Upper lobe of left lung (tissue), 6 donors: ENCODE measurements at places on chromosomes 6 and 20. TPM values are rescaled to one million over a fixed set of nuclear protein-coding genes. Genes with fewer than 3 reads are reported as not detected.

GRCh38 chr6:36728289-36729160, 30.9 kb downstream of the RAB44 start:
- no peaks in the 10 kb centered on the region for H3K36me3 ChIP-seq
- no peak overlapping the region for H3K4me3 ChIP-seq
- H3K4me1 ChIP-seq = peaks cover 3% of the 10 kb centered on the region
- DNase-seq = no peak

GJA1 gene
- 105 TPM for total RNA-seq

IRAK1BP1 gene
- total RNA-seq = 9.6 TPM

DNA sequence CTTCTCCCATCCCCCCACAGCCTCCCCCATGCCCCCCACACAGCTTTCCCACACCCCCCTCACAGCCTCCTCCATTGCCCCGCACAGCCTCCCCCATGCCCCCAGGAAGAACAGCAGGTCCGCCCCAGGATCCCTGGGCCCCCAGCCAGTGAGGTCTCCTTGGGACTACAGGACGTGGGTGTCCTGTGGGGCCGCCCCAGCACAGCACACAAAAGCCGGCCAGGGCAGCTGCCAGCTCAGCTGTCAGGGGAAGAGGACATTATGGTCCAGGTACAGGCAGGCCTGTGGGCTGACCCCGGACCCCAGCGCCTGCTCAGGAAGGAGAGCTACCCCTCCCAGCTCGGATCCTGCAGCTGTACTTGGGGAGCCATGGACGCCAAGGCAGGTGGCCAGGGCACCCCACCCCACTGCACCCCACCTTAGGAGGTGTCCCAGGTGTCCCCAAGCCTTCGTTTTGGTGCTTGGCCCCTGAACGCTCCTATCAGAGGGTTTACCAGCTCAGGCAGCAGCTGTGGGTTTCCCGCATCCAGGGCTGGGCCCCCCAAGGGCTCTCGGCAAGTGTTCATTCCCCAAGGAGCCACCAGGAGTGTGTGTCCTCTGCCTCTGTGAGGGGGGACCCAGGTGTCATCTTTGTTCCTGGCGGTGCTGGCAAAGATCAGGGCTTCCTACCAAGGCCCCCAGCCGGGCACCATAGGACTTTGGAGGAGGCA, 42.3 kb upstream of the GATA5 start:
- H3K27ac ChIP-seq = no peak overlapping the region
- no peak overlapping the region for H3K4me3 ChIP-seq
- H3K4me1 ChIP-seq = no peaks in the 10 kb centered on the region
- no peaks in the 10 kb centered on the region for H3K27me3 ChIP-seq
- DNase-seq = peak; percentile 49

ZSCAN16 gene
- 5.2 TPM for total RNA-seq

DNA sequence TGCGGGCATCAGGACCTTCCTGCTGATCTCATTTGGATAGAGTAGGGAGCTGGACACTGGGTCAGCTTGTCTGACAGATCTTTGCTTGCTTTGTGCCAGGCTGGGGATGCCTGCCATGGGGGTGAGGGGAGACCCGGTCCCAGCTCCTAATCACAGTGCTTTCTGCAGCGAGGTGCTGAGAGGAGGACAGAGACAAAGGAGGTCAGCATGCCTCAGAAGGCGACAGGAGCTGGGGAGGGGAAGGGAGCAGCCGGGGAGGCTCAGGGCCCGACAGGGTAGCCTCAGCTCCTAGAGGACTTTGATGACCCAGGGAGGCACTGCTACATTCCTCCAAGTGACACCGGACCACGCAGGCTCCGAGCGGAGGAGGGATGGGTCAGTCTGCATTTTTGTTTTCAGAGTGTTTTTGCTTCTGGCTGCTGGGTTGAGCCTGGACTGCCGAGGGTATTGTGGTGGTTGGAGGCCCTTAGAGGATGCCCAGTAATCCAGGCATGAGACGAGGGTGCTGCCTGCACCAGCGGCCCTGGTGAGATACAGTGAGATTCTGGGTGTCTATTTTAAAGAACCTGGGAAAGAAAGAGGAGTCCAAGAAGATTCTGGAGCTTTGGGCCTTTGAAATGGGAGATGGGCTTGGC, 7.8 kb downstream of the RBM38 start:
- no peaks in the 10 kb centered on the region for H3K27me3 ChIP-seq
- H3K4me1 ChIP-seq = peaks cover 75% of the 10 kb centered on the region
- H3K36me3 ChIP-seq = peaks cover 56% of the 10 kb centered on the region
- H3K4me3 ChIP-seq = no peak overlapping the region
- H3K27ac ChIP-seq = peak overlapping the region; percentile 52

DNA sequence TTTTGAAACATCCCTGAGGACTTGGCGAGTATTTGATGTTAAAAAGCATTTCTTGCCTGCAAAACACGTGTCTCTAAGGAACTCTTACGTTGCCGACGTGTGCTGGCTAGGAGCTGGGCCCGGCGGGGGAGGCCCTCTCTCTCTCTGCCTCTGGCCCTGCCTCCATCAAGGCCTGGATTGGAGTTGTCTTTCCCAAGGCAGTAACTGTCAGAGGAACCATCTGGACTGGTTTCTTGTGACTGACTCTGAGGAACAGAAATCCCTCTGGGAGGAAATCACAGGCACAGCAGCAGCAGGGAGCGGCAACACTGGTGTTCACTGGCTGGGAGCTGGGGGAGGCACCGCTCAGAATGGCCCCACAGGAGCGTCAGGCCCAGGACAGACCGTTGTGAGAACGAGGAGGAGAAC, 244.2 kb downstream of the NRN1 start:
- no peaks in the 10 kb centered on the region for H3K4me1 ChIP-seq
- no peak overlapping the region for H3K4me3 ChIP-seq
- no peaks in the 10 kb centered on the region for H3K36me3 ChIP-seq
- H3K27ac ChIP-seq = no peak overlapping the region

GRCh38 chr20:57071283-57071731, 195.1 kb downstream of the BMP7 start:
- H3K27me3 ChIP-seq = no peaks in the 10 kb centered on the region
- DNase-seq = no peak
- H3K27ac ChIP-seq = no peak overlapping the region
- no peaks in the 10 kb centered on the region for H3K36me3 ChIP-seq
- H3K4me3 ChIP-seq = no peak overlapping the region

DNA sequence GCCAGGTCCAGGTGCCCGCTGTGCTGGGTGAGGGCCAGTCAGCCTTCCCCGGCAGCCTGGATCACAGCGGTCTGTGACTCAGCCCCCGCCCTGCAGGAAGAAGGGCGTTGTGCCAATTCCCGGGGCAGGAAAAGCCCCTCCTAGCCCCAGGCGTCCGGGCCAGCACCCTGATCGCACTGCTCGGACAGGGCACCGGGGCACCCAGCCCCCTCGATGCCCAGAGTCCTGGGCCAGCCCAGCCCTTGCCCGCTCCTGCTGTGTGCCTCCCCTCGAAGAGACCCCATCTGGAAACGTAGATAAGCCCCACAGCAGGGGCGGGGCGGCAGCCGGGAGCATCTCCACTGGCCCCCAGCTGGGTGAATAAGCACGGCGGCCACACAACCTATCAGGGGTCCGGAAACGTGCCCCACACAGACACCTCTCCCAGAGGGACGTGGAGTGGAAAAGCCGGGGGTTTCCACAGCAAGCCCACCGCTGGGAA, 9.9 kb downstream of the LAMA5 start:
- H3K4me1 ChIP-seq = peaks cover 89% of the 10 kb centered on the region
- peak overlapping the region; percentile 98 for H3K27ac ChIP-seq
- no peaks in the 10 kb centered on the region for H3K27me3 ChIP-seq
- peaks cover 5% of the 10 kb centered on the region for H3K36me3 ChIP-seq
- peak; percentile 80 for DNase-seq
- no peak overlapping the region for H3K4me3 ChIP-seq

- H3K36me3 ChIP-seq = no peaks in the 10 kb centered on the region
- H3K27me3 ChIP-seq = no peaks in the 10 kb centered on the region
- no peak overlapping the region for H3K27ac ChIP-seq
Observed at GRCh38 chr20:15708984-15709598, 864.2 kb downstream of the KIF16B start.

ALDH8A1 gene
- 2.7 TPM for total RNA-seq

DNA sequence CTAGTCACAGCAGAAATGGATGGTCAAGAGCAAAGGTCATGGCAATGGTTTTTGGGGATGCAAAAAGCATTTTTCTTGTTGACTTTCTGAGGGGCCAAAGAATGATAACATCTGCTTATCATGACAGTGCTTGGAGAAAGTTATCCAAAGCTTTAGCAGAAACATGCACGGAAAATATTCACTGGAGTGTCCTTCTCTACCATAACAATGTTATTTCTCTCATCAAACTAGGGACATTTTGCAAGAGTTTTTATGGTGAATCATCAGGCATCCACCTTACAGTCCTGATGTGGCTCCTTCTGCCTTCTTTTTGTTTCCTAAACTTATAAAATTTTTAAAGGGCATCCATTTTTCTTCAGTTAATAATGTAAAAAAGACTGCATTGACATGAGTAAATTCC, 302.3 kb downstream of the HIVEP2 start:
- no peaks in the 10 kb centered on the region for H3K4me1 ChIP-seq
- H3K36me3 ChIP-seq = no peaks in the 10 kb centered on the region
- DNase-seq = no peak
- H3K27ac ChIP-seq = no peak overlapping the region
- no peaks in the 10 kb centered on the region for H3K27me3 ChIP-seq

MOXD1 gene
- total RNA-seq = 10.5 TPM

HLA-DRB1 gene
- total RNA-seq = 1,304 TPM

- no peaks in the 10 kb centered on the region for H3K27me3 ChIP-seq
- DNase-seq = no peak
- no peak overlapping the region for H3K4me3 ChIP-seq
- H3K27ac ChIP-seq = peak overlapping the region; percentile 29
- H3K4me1 ChIP-seq = peaks cover 17% of the 10 kb centered on the region
Observed at GRCh38 chr20:38828514-38829295, 23.2 kb downstream of the PPP1R16B start.

MEI4 gene
- not detected for total RNA-seq

IL17A gene
- total RNA-seq = not detected

- no peaks in the 10 kb centered on the region for H3K36me3 ChIP-seq
- no peak for DNase-seq
- no peaks in the 10 kb centered on the region for H3K4me1 ChIP-seq
- H3K27ac ChIP-seq = no peak overlapping the region
Observed at GRCh38 chr6:42522942-42523814, 40.7 kb upstream of the UBR2 start.

FNDC11 gene
- 6.5 TPM for total RNA-seq

DNA sequence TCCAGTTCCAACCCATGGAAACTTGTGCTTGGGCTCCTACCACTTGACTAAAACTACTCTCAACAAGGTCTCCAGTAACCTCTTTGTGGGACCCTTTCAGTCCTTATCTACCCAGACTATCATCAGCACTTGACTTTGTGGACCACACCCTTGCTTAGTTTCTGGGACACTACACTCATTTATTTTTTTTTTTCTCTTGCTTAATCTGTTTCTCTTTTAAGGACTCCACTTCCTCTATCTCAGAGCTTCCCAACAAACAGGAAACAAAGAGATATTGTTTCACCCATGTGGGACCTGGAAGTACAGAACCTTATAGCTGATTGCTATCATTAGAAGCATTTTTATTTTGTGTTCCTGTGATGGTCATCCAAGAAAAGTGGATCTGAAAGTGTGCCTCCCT, 28.8 kb upstream of the ME1 start:
- H3K27ac ChIP-seq = no peak overlapping the region
- H3K36me3 ChIP-seq = no peaks in the 10 kb centered on the region
- H3K4me3 ChIP-seq = no peak overlapping the region
- DNase-seq = no peak

SLA2 gene
- 6.9 TPM for total RNA-seq

WFDC5 gene
- total RNA-seq = not detected

PREX1 gene
- total RNA-seq = 60.9 TPM

GUCA1A gene
- total RNA-seq = not detected

GRCh38 chr6:1208876-1209275, 103.0 kb upstream of the FOXQ1 start:
- DNase-seq = no peak
- no peaks in the 10 kb centered on the region for H3K4me1 ChIP-seq
- no peaks in the 10 kb centered on the region for H3K27me3 ChIP-seq
- no peaks in the 10 kb centered on the region for H3K36me3 ChIP-seq

- peak; percentile 34 for DNase-seq
- peaks cover 56% of the 10 kb centered on the region for H3K36me3 ChIP-seq
Observed at GRCh38 chr20:5557123-5557522, 193.1 kb upstream of the SHLD1 start.

GRCh38 chr6:141421378-141421777, 711.3 kb upstream of the GJE1 start:
- DNase-seq = no peak
- no peaks in the 10 kb centered on the region for H3K36me3 ChIP-seq
- no peaks in the 10 kb centered on the region for H3K27me3 ChIP-seq
- H3K27ac ChIP-seq = no peak overlapping the region
- no peak overlapping the region for H3K4me3 ChIP-seq
- H3K4me1 ChIP-seq = no peaks in the 10 kb centered on the region

PROKR2 gene
- total RNA-seq = not detected

TTK gene
- total RNA-seq = 2.3 TPM

- peaks cover 7% of the 10 kb centered on the region for H3K4me1 ChIP-seq
- H3K36me3 ChIP-seq = no peaks in the 10 kb centered on the region
- no peak overlapping the region for H3K4me3 ChIP-seq
- no peak overlapping the region for H3K27ac ChIP-seq
Observed at GRCh38 chr6:151143806-151144205, 96.0 kb upstream of the AKAP12 start.

DNA sequence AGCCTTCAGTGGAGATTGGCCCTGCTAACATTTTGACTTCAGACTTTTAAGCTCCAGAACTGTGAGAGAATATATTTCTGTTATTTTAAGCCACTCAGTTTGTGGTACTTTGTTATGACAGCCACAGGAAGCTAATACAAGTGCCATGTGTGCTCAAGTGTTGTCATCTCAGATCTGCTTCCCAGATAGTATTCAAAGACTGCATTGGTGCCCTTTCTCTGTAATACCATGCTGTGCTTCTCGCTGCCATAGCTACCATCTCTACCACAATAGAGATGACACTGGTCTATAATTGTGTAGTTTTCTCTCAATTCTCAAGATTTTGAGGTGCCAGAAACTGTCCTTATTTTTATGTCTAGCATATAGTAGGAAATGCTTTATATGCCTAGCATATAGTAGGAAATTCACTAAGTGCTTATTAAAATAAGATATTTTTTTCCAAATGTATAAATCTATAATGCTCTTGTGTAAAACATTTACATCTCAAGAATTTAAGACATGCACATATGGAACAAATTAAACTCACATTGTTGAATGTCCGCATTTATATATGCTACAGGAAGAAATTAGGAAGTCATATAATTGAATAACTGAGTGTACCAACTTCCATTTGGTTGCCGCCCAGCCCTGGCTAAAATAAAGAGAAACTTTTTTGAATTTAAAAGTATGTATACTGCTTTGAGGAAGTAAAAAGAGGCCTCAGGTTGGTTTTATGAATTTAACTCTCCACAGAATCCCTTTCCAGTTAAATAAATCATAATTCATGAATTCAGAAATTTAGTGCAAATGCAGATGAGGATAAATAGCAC, 77.6 kb downstream of the TPBG start:
- DNase-seq = no peak
- no peaks in the 10 kb centered on the region for H3K36me3 ChIP-seq
- no peaks in the 10 kb centered on the region for H3K27me3 ChIP-seq
- H3K4me3 ChIP-seq = no peak overlapping the region
- no peaks in the 10 kb centered on the region for H3K4me1 ChIP-seq

GRCh38 chr6:35948725-35949124, 27.8 kb upstream of the SRPK1 start:
- no peaks in the 10 kb centered on the region for H3K4me1 ChIP-seq
- DNase-seq = no peak
- no peak overlapping the region for H3K27ac ChIP-seq
- H3K27me3 ChIP-seq = no peaks in the 10 kb centered on the region
- no peak overlapping the region for H3K4me3 ChIP-seq
